GM12864 (cell line): ENCODE measurements at places on chromosomes 5 and 9.

GRCh38 chr9:129496473-129497004, 124.4 kb downstream of the C9orf50 start:
- no peak for DNase-seq

DNA sequence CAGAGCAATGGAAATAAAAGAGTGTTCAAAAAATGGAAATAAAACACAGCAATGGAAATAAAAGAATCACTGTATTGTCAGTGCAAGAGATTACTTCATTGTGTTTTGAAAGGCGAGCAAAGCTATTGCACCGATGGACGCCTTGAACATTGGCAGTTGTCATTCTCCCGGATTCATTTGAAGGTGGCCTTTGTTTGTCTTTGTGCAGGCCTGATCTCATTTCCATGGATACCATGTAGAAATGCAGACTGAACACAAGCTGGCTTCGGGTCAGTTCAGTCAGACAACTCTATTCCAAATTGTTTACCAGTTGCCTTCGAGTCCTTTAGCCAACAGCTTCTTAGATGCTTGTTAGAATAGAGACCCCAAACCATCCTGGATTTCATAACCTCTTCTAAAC, 8.3 kb downstream of the ITGA2 start:
- DNase-seq, result no peak

DNA sequence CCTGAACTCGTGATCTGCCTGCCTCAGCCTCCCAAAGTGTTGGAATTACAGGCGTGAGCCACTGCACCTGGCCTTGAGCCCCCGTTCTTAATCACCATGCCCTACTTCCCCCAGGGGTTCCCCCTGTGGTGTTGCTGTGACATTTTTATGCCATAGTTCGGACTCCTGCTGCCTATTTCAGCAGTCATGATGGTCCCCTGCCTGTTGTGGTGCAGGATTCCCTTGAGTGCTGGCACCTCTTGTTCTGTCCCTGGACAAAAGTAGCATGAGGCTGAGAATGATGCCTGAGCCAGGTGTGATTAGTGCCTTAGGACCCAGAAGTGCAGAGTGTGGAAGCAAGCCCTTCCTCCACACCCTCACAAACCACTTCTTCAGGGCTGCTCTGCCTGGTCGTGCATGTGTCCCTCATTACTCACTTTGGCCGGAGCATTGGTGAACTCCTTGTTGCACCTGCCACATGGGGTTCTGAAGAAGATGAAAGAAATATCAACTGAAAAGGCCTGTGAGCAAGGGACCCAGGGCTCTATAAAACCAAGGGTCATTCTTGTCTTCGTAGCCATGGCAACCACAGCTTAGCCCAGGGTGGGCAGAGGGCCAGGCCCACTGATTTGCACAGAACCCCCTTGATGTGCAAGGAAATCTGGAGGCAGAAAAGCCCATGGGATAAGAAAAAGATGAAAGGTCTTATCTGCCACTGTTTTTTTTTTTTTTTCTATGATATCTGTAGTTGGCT, 228.0 kb downstream of the NTRK2 start:
- DNase-seq, result no peak

GRCh38 chr9:93650448-93650847, 74.1 kb downstream of the PHF2 start:
- no peak for DNase-seq

DNA sequence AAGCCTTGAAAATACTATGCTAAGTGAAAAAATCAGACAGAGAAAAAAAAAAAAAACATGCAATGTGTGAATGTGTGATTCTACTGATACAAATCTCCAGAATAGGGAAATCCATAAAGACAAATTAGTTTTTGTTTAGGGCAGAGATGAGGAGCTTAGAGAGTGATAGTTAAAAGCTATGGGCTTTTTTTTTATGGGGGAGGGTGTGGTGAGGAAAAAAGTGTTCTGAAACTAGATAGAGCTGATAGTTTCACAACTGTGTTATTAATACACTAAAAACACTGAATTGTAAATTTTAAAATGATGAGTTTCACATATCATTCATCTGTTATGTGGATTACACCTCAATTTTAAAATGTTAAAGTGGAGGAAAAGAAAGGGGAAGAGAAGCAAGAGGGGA, 228.3 kb upstream of the ZNF462 start:
- DNase-seq, result no peak

GRCh38 chr5:158538506-158539074, 561.1 kb downstream of the EBF1 start:
- no peak for DNase-seq

- no peak for DNase-seq
Observed at GRCh38 chr5:2166979-2167377, 284.3 kb upstream of the IRX4 start.

DNA sequence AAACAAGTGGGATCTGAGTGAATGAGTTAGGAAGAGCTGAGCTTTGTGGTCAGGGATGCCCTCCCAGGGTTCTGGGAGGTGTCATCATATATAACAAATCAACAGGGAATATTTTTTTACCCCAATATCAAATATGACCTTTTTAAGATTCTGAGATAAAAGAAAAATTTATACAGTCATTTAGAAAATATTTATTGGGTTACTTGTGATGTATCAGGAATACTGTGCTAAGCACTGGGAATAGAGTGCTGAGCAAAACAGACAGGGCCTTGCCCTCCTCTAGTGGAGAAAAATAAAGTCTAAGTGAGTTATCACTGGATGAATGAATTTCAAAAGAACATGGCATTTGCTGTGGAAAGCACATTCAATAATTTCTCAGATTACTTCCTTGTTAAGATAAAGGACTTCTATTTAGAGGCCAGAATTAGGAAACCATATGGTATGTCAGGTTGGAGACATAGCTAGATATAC, 102.9 kb downstream of the BOD1 start:
- no peak for DNase-seq

GRCh38 chr5:92909602-92909962, 671.4 kb downstream of the NR2F1-AS1 start:
- no peak for DNase-seq

DNA sequence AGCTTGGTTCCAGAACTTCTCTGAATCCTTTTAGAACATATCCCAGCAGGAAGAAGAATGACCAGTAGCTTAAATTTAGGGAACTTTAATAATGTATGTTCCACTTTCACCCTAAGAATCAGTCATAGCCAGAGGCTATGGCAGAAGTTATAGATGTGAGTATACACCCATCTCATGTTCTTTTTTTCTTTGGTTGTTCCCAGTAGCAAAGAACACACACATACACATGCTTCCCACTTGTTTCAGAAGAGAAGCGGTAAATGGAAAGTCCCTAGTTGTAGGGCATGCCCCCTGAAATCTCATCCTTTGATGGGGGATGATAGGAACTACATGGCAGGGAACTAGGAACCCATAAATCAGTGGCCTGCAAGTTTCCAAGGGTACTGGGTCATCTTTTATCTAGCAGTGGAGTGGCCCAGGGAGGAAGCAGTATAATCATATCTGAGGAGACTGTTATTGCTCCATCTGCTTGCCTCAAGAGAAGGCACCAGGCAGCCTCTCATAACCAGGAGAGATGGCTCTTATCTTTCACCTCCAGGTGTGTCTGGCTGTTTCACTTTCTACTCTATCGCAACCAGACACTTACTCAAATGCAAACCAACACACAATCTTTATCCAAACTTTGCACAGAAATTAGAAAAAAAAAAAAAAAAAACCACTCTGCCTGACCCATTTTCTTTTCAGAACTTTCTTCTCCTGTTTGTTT, 109.5 kb downstream of the SNCAIP start:
- DNase-seq, result no peak

GRCh38 chr5:11153670-11154382, 392.8 kb upstream of the DAP start:
- DNase-seq, result no peak

DNA sequence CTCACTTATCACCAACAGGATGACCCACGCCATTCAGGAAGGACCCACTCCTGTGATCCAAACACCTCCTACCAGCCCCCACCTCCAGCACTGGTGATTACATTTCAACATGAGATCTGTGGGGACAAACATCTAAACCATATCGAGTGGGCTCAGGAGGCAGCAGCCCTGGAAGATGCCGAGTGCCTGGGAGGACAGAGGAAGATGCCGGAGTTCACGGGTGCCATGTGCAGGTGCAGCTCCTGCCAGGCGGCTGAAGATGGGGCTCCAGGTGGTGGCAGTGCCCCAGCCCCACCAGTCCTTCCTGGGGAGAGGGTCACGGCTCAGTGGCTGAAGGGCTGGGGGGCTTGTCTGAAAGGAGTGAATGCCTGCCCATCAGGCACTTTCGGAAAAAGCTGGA, 6.1 kb upstream of the CEP72 start:
- no peak for DNase-seq

- DNase-seq, result no peak
Observed at GRCh38 chr5:150562832-150563231, 54.9 kb downstream of the NDST1 start.

DNA sequence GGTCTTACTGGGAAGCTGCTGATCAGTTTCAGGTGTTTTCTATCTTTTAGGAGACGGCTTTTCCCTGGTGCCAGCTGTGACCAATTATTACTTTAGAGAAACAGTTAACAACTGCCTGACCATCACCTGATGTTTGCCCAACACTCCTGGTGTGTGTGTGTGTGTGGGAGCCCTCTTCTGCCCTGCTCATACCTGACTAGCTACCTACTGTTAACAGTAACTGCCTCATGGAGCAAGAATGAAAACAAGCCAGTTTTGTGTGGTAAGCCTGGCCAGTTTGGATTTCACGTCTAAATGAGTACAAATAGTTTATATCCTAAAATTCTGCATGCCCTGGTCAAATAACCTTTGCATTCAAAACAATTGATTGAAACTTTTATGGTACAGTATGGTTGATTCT, 46.1 kb upstream of the RIOK2 start:
- DNase-seq, result no peak

GRCh38 chr9:81858657-81859430, 69.4 kb upstream of the SPATA31D4 start:
- no peak for DNase-seq

DNA sequence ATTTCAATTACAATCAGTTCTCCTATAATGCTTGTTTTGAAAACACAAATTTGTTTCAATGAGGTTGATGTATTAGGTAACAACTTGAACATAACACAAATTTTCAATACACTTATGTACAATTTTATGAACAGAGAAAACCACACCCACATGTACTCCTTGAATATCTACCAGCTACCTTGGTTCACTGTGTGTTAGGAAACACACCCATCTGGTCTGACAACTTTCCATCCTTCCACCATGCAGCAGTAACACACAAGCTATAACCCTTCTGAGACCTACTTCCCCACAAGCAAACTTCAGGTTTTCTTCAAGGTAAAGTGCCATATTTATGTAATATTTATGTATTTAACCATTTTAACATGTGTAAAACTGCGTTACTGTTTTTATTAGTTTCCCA, 36.4 kb upstream of the UBQLN1 start:
- no peak for DNase-seq

- no peak for DNase-seq
Observed at GRCh38 chr5:58504766-58505165, 13.5 kb downstream of the GAPT start.

DNA sequence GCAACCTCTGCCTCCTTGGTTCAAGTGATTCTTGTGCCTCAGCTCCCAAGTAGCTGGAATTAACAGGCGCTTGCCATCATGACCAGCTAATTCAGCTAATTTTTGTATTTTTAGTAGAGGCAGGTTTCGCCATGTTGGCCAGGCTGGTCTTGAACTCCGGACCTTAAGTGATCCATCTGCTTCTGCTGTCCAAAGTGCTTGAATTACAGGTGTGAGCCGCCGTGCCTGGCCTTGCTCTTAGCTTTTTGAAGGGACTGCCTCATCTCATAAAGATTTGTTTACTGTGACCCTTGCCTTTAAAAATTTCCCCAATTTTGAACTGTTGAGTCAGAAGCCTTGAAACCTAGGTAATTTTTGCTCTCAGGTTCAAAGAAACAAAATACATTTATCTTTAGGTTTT, 17.3 kb downstream of the GPBP1 start:
- no peak for DNase-seq

GRCh38 chr5:177372910-177373309, 11.3 kb upstream of the SLC34A1 start:
- no peak for DNase-seq
